ENCODE measurements at places on chromosomes 11 and 22.

DNA sequence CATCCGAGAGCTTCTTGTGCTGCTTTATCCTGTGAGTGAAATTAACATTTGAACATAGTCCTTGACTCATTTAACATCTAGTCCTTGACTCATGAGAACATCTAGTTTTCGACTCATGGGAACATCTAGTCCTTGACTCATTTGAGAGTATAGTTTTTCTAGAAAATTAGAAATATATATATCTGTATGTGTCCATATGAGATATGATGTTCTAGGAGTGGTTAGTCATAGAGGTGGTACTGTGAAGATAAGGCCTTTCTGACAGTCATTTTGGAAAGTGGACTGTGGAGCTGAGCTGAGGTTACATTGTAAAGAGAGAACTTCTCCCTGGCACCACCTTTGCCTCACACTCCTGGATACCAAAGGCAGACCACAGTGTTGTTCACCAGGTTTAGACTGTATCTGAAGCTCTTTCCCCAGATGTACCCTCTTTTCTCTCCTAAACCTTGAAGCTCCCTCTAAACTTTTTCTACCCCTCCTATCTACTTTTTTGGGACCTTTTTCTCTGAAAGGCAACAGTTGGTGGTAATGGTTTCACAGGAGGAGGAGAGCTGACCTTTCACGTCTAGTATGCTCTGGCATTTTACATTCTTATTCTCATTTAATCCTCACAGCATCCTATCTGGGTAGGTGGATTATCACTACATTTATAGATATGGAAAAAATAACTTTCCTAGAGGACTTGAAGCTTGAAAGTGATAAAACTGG is 67.2 kb downstream of the PPP2R1B start:
- DNase-seq, result no peak

GRCh38 chr22:40720538-40721256 is 41.4 kb downstream of the MCHR1 start:
- DNase-seq, result no peak

- no peak for DNase-seq
Observed at GRCh38 chr11:69393865-69394233, 87.6 kb upstream of the LINC01488 start.

GRCh38 chr11:33699515-33700062 is 1.0 kb downstream of the C11orf91 start:
- DNase-seq, result no peak

- DNase-seq, result no peak
Observed at GRCh38 chr11:10474551-10474950, 19.5 kb downstream of the AMPD3 start.

DNA sequence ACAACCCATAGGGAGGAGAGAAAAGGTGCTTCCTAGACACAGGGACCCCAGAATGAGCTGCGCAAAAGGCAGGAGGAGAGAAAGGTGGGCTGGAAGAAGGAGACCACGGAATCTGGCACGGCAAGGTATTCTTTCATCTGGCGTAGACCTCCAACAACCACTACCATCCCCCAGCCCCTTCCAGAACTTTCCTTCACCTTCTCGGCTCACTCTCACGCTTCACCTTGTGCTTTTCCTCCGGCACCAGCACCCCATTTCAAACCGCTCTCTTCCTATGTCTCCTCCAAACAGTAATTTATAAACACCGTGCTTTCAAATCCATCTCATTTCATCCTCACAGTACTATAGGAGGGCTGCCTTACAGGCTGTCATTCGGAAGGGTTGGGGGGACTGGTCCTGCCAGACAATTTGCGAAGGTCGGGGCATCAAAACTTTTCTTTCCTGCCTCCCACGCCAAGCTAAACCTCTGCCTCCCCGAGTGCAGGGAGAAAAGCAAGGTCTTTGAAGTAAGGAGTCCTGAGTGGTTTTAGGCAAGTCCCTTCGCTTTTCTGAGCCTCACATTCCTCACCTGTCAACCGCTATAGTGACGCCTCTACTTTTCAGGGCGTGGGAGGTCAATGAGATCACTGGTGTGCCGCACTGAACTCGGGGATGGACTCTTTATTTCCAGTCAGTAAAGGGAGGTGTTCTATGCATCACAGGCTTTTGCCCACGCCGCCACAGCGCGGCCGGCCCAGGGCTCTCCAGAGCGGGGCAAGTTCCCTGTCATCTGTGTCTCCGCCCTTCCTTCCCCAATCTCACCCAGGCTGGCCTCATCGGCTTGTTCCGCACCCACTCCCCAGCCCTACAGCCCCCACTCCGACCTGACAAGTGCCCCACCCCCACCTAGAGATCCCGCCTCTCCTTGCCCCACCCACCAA is 800 bp downstream of the KCTD21 start:
- peak; percentile 82 for DNase-seq

All from CD4-positive, alpha-beta T cell treated with Interferon alpha-2 for 1 hour (primary cell).